ENCODE measurements at places on chromosomes 1 and 21.

- no peak for DNase-seq
These were observed 7.7 kb upstream of the LAMB3 start for GRCh38 chr1:209659909-209660308.

- DNase-seq = no peak
These were observed 19.7 kb upstream of the SUMO3 start for GRCh38 chr21:44837537-44837936.

- no peak for DNase-seq
These were observed 231.8 kb upstream of the IRF2BP2 start for GRCh38 chr1:234841710-234842231.

DNA sequence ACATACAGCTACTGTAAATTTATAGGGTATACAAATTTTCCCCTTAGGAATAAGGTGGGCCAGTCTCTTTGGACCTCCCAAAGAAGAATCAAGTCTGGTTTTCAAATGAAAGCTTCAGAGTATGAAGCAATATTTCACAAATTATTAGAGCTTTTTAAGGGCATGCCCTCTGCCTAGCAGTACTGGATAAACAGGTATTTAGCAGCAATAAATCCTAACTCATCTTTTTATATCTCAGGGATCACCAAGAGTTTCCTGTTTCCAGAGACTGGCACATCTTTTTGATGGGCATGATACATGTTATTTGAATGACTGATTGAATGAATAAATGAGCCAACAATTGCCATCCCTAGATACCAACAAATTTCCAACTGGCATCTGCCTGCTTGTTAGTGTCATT is 190.4 kb downstream of the NRIP1 start:
- no peak for DNase-seq

DNA sequence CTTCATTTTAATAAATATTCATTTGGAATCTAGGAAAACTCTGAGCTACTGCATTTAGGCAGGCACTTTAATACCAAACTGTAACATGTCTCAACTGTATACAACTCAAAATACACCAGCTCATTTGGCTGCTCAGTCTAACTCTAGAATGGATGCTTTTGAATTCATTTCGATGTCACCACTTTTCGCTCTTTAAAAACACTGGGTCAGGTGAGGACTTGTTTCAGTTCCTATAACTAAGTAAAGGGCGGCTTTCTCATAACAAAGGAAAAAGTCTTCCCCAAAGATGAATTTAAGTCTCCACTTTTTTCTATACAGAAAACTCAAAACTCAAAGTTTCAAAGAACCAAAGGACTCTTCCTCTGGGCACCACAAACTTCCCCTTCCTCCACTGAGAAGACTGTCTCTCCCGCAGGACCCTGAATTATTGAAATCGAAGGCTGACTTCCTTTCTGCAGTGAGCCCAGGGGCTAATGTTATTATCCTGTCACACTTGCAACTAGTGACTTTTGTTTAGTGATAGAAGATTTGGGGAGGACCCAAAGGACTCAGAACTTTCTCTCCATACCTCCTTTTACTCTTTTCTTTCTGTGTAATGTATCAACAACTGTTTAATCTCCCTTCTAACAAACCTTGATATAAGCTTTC is 9.7 kb upstream of the DHX9 start:
- no peak for DNase-seq

GRCh38 chr1:239483391-239483790 is 97.0 kb downstream of the CHRM3 start:
- DNase-seq = no peak

Data from stimulated activated CD4-positive, alpha-beta T cell treated with anti-CD3 and anti-CD28 coated beads, Interleukin-1b, Interleukin-23, amount 100 ng/mL, for 1 hour (primary cell).